ENCODE measurements at places on chromosomes 11 and 22. TPM values are rescaled to one million over a fixed set of nuclear protein-coding genes. Genes with fewer than 3 reads are reported as not detected.

DNA sequence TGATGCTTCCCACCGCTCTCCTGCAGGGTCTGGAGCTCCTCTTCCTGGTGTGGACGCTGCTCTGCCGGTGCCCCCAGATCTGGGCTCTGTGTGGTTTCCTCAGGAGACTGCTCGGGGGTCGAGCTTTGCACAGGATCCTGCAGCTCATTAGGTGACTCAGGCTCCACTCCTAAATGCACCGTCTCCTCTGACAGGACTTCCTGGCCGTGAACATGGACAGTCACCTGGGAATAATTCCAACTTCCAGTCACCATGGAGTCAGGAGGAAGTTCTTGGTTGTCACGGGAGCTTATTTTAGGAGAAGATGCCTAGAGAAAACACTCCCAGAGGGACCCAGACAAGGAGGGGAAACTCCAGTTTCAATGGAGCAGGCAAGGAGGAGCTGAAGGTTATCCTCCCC is 11.9 kb downstream of the ZNF202 start:
- H3K27ac ChIP-seq, result no peak overlapping the region
- peaks cover 58% of the 10 kb centered on the region for H3K36me3 ChIP-seq
- H3K27me3 ChIP-seq, result no peaks in the 10 kb centered on the region
- DNase-seq, result no peak
- H3K4me3 ChIP-seq, result no peak overlapping the region

The POU2F3 gene
- 1.2 TPM for total RNA-seq

GRCh38 chr11:10522921-10523320 is 18.1 kb downstream of the RNF141 start:
- DNase-seq, result no peak
- H3K27me3 ChIP-seq, result no peaks in the 10 kb centered on the region
- no peak overlapping the region for H3K27ac ChIP-seq
- H3K36me3 ChIP-seq, result peaks cover 13% of the 10 kb centered on the region
- H3K4me3 ChIP-seq, result no peak overlapping the region
- H3K4me1 ChIP-seq, result no peaks in the 10 kb centered on the region

- no peak overlapping the region for H3K4me3 ChIP-seq
- no peaks in the 10 kb centered on the region for H3K4me1 ChIP-seq
- no peak overlapping the region for H3K27ac ChIP-seq
- no peaks in the 10 kb centered on the region for H3K27me3 ChIP-seq
- DNase-seq, result no peak
- H3K36me3 ChIP-seq, result no peaks in the 10 kb centered on the region
Measured at GRCh38 chr11:116343270-116343669, 429.5 kb downstream of the BUD13 start.

GRCh38 chr11:102470251-102470650 is 17.7 kb upstream of the TMEM123 start:
- no peaks in the 10 kb centered on the region for H3K27me3 ChIP-seq
- peaks cover 50% of the 10 kb centered on the region for H3K4me1 ChIP-seq
- H3K4me3 ChIP-seq, result no peak overlapping the region
- H3K36me3 ChIP-seq, result no peaks in the 10 kb centered on the region

The CLDN25 gene
- total RNA-seq, result not detected

DNA sequence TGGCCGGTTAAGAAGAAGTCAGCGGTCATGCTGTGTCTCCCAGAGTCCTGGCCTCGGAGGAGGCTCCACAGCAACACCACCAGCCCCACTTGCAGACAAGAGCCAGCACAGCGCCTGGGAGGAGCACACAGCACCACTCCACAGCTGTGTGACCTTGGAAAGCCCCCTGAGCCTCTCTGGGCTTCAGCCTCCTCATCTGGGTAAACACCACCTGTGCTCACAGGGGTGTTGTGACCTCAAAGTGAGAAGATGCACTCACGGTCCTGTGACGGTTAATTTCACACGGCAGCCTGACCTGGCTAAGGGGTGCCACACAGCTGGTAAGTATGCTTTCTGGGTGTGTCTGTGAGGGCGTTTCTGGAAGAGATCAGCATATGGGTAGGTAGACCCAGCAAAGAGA is 54.7 kb downstream of the PHF21B start:
- no peak overlapping the region for H3K4me3 ChIP-seq
- no peak for DNase-seq
- no peak overlapping the region for H3K27ac ChIP-seq
- H3K36me3 ChIP-seq, result no peaks in the 10 kb centered on the region
- H3K4me1 ChIP-seq, result no peaks in the 10 kb centered on the region
- H3K27me3 ChIP-seq, result no peaks in the 10 kb centered on the region

DNA sequence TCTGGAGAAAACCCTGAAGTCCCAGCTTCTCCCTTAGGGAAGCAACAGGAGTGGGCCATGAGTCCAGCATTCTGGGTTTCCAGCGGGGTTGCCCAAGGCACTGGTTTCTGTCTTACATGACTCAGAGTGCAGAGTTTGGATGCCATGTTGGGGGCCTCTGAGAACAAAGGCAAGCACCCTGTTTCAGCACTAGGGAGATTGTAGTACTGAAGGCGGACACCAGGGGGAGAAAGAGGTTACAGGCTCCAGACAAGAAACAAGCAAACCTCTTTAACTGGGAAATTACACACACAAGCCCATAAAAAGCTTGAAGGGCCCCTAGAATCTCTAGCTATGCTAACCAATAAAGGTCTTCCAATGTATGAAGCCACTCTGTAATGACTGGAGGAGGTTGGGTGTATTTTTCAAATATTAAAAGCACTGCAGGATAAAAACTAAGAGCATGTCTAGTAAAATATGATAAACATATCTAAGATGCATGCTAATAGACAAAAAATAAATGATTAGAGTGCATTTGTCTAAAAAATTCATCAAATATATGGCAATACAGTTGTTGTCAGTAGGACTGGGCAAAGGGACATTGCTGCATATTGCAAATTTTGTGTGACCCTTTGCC is 7.1 kb downstream of the MS4A6E start:
- no peak overlapping the region for H3K27ac ChIP-seq
- H3K4me1 ChIP-seq, result no peaks in the 10 kb centered on the region
- H3K4me3 ChIP-seq, result no peak overlapping the region
- no peaks in the 10 kb centered on the region for H3K36me3 ChIP-seq

- no peaks in the 10 kb centered on the region for H3K36me3 ChIP-seq
- no peak overlapping the region for H3K4me3 ChIP-seq
- no peaks in the 10 kb centered on the region for H3K27me3 ChIP-seq
Measured at GRCh38 chr22:28223826-28224225, 304.8 kb upstream of the PITPNB start.

The RASSF10 gene
- 0.24 TPM for total RNA-seq

The PHF21B gene
- 8.9 TPM for total RNA-seq

DNA sequence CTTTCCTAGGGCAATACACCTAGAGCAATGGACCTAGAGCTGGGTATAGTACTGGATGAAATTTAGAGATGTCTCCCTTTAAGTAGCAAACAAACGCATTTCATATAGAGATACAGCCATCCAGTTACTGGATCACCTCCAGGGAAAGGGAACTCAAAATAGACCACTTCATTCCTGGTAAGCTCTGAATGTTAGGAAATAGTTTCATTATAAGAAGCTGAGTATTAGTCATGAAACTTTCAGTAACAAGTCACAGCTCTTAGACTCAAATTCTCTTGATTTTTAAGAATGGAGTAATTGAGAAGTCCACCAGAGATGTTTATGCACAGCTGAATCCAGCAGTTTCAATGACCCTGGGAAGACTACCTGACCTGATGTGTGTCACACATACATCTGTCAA is 221.9 kb downstream of the FAM76B start:
- H3K27me3 ChIP-seq, result no peaks in the 10 kb centered on the region
- no peaks in the 10 kb centered on the region for H3K4me1 ChIP-seq
- H3K36me3 ChIP-seq, result no peaks in the 10 kb centered on the region
- no peak overlapping the region for H3K27ac ChIP-seq

- peaks cover 40% of the 10 kb centered on the region for H3K4me1 ChIP-seq
- peak overlapping the region; percentile 90 for H3K27ac ChIP-seq
- H3K36me3 ChIP-seq, result no peaks in the 10 kb centered on the region
- peak; percentile 86 for DNase-seq
Measured at GRCh38 chr11:19359221-19360000, 118.7 kb upstream of the E2F8 start.

The TANGO2 gene
- 82.7 TPM for total RNA-seq

The RPS19BP1 gene
- 159 TPM for total RNA-seq

GRCh38 chr22:39174498-39175352 is 22.2 kb upstream of the CBX7 start:
- H3K36me3 ChIP-seq, result no peaks in the 10 kb centered on the region
- H3K27me3 ChIP-seq, result no peaks in the 10 kb centered on the region
- DNase-seq, result peak; percentile 44
- no peak overlapping the region for H3K4me3 ChIP-seq

The RCOR2 gene
- 0.24 TPM for total RNA-seq

The ARHGEF17 gene
- 57.2 TPM for total RNA-seq

- no peaks in the 10 kb centered on the region for H3K36me3 ChIP-seq
- no peak overlapping the region for H3K27ac ChIP-seq
- H3K4me1 ChIP-seq, result no peaks in the 10 kb centered on the region
- H3K4me3 ChIP-seq, result no peak overlapping the region
Measured at GRCh38 chr11:41309716-41310115, 149.7 kb downstream of the LRRC4C start.

The MYOD1 gene
- total RNA-seq, result not detected

DNA sequence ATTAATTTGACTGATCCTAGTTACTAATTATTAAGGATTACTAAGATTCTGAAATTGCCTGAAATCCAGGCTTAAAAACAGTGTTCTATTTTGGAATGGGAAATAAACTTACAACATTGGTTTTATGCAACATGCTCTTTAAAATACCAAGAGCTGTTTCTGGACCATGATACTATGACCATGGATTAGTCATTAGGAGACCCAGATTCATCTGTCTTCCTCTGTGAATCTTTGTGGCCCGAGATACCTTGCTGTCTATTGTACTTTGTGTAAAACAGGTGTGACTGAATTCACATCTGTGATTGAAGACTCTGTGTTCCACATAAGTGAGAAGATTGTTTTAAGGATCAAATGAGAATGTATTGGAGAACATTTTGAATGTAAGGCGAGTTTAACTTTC is 98.8 kb downstream of the HSD17B12 start:
- DNase-seq, result no peak
- H3K27ac ChIP-seq, result no peak overlapping the region
- H3K27me3 ChIP-seq, result no peaks in the 10 kb centered on the region
- H3K4me1 ChIP-seq, result no peaks in the 10 kb centered on the region
- no peak overlapping the region for H3K4me3 ChIP-seq

Measured in thyroid gland (tissue), 4 donors.